ENCODE measurements at places on chromosomes 3 and 15. TPM values are rescaled to one million over a fixed set of nuclear protein-coding genes. Genes with fewer than 3 reads are reported as not detected.

Gene ARGFX
- not detected for total RNA-seq

Gene SLC25A20
- total RNA-seq = 18.5 TPM

Gene ZNF860
- total RNA-seq = 2.2 TPM

Gene COL6A5
- under 0.01 TPM for total RNA-seq

Gene SLC22A14
- 0.36 TPM for total RNA-seq

Gene ZNF662
- total RNA-seq = 0.33 TPM

Gene FBLN2
- total RNA-seq = 1.8 TPM

Gene PSTPIP1
- total RNA-seq = 0.34 TPM

Measured in melanocyte of skin (primary cell).